Smooth muscle cell of trachea (primary cell): ENCODE measurements at places on chromosomes 12 and 14. TPM values are rescaled to one million over a fixed set of nuclear protein-coding genes. Genes with fewer than 3 reads are reported as not detected.

CIROP gene
- 1.7 TPM in 2 replicates for total RNA-seq

GALNT8 gene
- total RNA-seq = under 0.01 and 0.29 TPM in 2 replicates

GPRC5A gene
- total RNA-seq = 3.1 and 10.3 TPM in 2 replicates

CCDC88C gene
- 0.15 and 0.17 TPM in 2 replicates for total RNA-seq

P3H3 gene
- total RNA-seq = 121 and 150 TPM in 2 replicates

LRP6 gene
- 58.3 and 59.5 TPM in 2 replicates for total RNA-seq

EPYC gene
- total RNA-seq = 0.15 TPM in 1 of 2 replicates, not detected in the other

CSRP2 gene
- 6.0 and 10.8 TPM in 2 replicates for total RNA-seq

RD3L gene
- total RNA-seq = not detected in 2 replicates

ERC1 gene
- total RNA-seq = 33.4 and 54.0 TPM in 2 replicates

SELPLG gene
- total RNA-seq = 1.2 and 4.1 TPM in 2 replicates

LMNTD1 gene
- 0.44 TPM in 1 of 2 replicates, not detected in the other for total RNA-seq

CFAP54 gene
- 2.8 and 3.1 TPM in 2 replicates for total RNA-seq

FGF23 gene
- total RNA-seq = not detected in 2 replicates

CD163 gene
- total RNA-seq = not detected in 2 replicates

TMEM229B gene
- total RNA-seq = 0.29 and 2.0 TPM in 2 replicates
